Thoracic aorta (tissue), 2 donors: ENCODE measurements at places on chromosomes 1 and 21. TPM values are rescaled to one million over a fixed set of nuclear protein-coding genes. Genes with fewer than 3 reads are reported as not detected.

FMOD gene
- 190 TPM for total RNA-seq

POU2F1 gene
- total RNA-seq: 15.3 TPM

PADI4 gene
- 0.27 TPM for total RNA-seq

DNA sequence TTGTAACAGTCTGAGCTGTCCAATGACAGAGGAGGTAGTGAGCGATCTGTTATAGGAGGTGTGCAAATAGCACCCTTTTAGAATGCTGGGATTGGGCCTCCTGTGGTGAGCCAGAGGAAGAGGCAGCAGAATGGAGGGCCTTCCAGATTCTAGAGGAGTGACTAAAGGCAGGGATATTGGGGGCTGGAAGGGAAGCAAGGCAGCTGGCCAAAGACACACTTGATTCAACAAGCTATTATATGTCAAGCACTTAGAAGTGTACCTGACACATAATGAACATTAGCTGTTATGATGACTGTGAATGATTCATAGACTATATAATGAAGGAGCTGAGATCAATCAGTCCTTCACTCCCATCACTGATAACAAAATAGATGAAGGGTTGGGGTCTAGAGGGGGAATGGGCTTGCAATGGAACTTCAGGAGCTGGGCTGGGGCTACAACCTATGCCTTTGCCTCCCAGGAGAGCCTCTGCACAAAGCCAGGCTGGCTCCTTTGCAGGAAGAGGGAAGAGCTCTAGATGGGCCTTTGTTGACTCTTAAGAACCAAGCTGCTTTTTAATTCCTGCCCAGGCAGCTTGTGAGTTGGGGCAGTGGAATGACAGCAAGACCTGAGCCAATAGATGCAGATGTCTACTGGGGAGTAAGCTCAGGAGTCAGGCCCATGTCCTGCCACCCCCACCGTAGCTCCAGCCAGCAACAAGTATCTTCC is 2.3 kb upstream of the MKNK1 start:
- H3K27ac ChIP-seq: peak overlapping the region; percentile 81
- no peaks in the 10 kb centered on the region for H3K27me3 ChIP-seq
- peaks cover 11% of the 10 kb centered on the region for H3K36me3 ChIP-seq
- no peak overlapping the region for H3K4me3 ChIP-seq
- peaks cover 29% of the 10 kb centered on the region for H3K4me1 ChIP-seq

GRCh38 chr1:167533851-167534300 is 15.5 kb upstream of the CD247 start:
- no peaks in the 10 kb centered on the region for H3K36me3 ChIP-seq
- H3K27ac ChIP-seq: no peak overlapping the region
- DNase-seq: no peak
- H3K4me3 ChIP-seq: no peak overlapping the region
